ENCODE measurements at places on chromosomes 2 and 18.

DNA sequence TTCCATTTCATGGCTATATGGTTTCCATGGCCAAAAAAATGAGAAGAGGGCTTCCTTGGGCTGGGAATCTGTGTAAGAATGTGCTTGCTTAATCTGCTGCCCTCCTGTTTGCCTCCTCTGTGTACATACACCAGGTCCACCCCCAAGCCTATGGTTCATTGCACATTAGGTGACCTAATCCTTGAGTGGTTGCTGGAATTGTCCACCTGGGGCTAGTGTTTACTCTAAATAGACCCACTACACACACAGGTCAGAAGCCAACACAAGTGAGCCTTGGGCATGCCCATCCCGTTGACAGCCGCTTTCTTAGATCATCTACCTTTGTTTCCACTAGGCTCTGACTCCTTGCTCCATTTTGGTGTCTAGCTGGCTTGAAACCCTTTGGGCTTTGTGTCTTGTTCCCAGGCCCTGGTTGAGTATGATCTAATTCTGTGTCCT lies 59.2 kb upstream of the ATL2 start:
- no peak for DNase-seq

- no peak for DNase-seq
Observed at GRCh38 chr2:43896906-43897305, 58.1 kb downstream of the ABCG8 start.

GRCh38 chr2:105581555-105581944 lies 163.2 kb upstream of the NCK2 start:
- DNase-seq = no peak

GRCh38 chr2:54161660-54162424 lies 46.4 kb downstream of the ACYP2 start:
- no peak for DNase-seq

- no peak for DNase-seq
Observed at GRCh38 chr2:31197669-31198068, 19.6 kb downstream of the CAPN14 start.

GRCh38 chr2:8125741-8126711 lies 555.8 kb upstream of the ID2 start:
- no peak for DNase-seq

DNA sequence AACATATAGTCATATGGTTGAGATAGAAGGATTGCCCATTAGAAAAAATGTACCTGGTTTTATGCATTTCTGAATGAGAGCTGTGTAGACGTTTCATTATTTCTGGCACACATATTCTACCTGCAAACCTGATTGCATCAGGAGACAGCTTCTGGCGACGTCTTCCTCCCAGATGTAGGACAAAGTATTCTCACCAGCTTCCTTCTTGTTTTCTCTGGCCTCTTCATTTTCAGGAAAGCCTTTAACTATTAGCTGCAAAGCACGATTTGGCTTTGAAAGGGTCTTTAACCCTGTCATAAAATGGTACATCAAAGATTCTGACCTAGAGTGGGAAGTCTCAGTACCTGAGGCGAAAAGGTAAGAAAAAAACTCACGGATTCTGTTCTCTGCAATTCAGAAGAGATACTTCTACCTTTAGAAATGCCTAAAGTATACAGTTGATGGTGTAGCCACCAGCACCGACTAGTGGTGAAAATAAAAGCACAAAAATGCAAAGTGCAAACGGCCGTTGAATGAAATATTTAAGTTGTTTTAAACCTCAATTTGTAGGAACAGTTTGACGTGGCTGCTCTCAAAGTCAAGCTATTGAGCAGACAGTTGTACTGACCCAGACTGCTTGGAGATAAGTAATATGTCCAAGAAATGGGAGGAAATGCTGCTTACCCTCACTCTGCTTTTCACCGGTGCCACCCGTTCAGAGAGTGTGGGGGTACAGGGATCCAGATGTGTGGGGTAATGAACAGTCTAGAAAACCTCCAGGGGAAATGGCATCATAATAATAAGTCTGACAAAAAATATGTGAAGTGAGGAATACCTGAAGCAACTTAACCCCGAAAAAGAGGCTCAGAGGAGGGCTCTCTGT lies 20.2 kb downstream of the IL18RAP start:
- DNase-seq = peak; percentile 12

GRCh38 chr18:31233621-31234275 lies 71.1 kb upstream of the DSC1 start:
- DNase-seq = no peak

DNA sequence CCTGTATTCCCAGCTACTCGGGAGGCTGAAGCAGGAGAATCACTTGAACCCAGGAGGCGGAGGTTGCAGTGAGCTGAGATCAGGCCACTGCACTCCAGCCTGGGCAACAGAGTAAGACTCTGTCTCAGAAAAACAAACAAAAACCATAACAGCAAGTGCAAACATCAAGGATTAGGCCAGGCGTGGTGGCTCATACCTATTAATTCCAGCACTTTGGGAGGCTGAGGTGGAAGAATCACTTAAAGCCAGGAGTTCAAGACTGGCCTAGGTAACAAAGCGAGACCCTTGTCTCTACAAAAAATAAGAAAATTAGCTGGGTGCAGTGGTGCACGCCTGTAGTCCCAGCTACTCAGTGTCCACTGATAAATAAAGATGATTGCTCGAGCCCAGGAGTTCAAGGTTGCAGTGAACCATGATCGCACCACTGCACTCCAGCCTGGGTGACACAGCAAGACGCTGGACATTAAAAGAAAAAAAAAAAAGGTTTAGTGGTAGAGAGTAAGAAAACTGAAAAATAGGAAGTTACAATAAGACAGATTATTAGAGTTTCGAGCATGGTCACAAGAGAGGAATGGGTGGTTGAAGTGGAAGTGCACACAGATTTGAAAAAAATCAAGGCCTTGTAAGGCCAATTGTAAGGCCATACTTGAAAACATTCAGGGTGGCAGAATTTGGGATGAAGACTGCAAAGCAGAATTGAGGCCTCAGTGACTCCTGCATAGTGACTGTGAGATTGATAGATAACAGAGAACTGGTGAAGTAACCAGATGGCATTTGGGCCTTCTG lies 6.4 kb upstream of the KCMF1 start:
- DNase-seq = no peak

GRCh38 chr18:24187689-24188088 lies 48.8 kb downstream of the CABYR start:
- DNase-seq = no peak

DNA sequence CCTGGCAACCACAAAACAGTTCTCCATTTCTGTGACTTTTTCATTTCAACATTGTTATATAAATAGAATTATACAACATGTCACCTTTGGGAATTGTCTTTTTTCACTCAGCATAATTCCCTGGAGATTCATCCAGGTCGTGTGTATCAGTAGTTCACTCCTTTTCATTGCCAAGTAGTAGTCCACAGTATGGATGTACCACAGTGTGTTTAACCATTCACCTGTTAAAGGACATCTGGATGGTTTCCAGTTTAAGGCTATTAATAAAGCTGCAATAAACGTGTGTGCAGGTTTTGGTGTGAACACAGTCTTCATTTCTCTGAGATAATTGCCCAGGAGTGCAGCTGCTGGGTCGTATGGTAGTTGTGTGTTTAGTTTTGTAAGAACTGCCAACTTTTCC lies 35.7 kb downstream of the COPS7B start:
- DNase-seq = no peak

DNA sequence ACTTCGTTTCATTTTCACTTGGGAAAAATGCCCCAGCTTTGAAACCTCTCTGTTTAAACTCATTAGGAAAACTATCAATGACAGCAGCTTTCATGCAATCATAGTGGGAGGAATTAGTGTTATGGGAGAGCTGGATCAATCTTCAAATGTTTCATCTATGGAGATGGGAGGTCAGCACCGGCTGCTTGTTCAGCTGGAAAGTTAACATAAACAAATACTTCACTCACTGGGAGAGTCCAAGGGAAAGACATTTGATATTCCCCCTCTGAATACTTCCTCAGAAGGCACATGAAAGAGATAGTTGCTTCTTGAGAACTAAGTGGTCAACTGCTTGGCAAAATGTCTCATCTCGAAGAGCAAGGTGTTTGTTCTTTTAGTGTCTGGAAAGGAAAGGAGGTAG lies 7.3 kb downstream of the LYPD1 start:
- DNase-seq = no peak

DNA sequence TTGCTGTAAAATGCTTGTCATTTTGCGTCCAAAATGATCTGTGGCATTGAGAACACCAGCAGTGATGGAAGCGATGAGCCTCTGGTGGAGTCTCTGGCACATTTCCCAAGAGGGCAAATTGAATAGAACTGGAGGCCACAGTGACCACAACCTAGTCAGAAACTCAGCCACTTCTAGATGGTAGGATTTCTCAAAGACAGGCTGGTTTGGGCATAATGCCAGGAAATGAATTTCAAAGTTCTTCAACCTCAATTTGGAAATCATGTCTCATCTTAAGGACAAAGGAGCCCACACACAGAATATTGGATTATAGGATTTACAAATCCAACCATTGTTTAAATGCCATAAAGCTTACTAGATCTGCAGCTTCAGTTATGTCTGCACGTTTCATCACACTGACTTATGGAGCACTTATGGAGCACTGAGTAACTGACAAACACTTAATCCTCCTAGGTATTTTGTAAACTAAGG lies 132.1 kb downstream of the COL6A3 start:
- no peak for DNase-seq

DNA sequence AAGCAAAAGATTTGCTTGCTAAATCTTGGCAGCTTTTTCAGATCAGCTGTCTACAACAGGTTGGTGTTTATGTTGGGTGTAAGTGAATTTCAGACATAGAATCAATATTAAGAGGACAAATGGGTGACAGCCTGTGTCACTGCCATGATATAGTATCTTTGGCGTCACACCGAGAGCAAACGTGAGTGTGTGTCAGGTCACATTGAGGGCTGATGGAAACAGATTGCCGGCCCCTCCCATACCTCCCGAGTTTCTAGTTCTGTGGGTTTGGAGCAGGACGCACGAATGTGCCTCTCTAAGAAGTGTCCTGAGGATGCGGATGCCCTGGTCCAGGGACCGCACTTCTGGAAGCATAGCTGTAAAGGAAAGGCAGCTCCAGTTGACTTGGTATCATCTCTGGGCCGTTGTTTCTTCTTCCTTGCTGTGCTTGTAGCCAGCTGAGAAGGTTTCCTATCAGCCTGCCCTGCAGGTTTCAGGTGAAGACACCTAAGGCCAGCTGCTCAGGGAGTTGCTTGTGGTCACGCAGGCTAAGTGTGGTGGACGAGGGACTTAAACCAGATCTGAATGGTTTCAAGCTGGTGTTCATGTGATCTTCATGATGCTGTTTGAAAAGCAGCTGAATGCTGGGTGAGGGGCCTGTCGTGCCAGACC lies 6.4 kb downstream of the AGAP1 start:
- no peak for DNase-seq

DNA sequence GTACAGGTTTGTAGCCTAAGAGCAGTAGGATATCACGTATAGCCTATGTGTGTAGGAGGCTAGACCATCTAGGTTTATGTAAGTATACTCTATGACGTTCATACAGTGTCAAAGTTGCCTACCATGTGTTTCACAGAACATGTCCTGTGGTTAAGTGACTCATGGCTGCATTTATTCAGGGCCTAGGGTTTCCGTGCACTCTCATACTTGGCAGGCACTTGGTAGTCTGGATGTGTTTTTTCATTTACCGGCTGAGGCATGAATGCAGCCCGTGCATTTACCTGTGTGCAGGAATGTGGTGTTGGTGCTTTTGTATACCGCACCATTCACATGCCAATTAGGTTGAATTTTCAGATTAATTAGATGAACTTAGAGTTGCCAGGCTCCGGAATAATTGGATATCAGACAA lies 43.4 kb downstream of the MYL12B start:
- peak; percentile 98 for DNase-seq

- DNase-seq = no peak
Observed at GRCh38 chr2:169005994-169006393, 25.1 kb downstream of the ABCB11 start.

- no peak for DNase-seq
Observed at GRCh38 chr18:45336448-45336847, 278.8 kb upstream of the SLC14A2 start.

DNA sequence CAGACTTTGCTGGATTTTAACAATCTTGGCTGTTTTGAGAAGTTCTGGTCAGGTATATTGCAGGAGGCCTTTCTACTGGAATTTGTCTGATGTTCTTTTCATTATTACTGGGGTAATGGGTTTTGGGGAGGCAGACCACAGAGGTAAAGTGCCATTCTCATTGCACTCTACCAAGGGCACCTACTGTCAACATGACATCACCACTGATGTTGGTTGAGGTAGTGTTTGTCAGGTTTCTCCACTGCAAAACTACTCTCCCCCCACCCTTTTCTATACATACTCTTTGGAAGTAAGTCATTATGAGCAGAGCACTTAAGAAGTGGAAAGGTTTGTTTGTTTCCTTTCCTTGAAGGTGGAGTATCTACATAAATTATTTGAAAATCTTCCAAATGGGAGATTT lies 27.0 kb downstream of the PRKD3 start:
- no peak for DNase-seq

DNA sequence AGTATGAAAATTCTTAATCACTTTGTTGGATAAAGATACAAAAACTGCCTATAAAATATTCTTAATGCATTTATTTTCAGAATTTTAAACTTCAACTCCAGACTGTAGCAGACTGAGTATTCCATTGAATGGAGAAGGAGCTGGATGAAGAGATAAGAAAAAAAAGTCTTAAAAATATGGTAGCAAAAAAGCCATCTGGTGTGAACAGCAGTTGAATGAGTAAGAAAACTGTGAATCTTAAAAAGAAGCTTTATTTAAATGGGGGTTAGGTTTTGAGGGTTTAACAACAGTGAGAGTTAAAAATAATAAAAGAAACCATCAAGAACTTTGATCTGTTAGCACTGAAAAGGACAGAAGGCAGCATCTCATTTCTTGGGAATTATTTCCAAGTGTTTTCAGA lies 91.5 kb downstream of the KCNH7 start:
- DNase-seq = no peak

GRCh38 chr2:213189001-213189899 lies 37.8 kb upstream of the IKZF2 start:
- DNase-seq = no peak

DNA sequence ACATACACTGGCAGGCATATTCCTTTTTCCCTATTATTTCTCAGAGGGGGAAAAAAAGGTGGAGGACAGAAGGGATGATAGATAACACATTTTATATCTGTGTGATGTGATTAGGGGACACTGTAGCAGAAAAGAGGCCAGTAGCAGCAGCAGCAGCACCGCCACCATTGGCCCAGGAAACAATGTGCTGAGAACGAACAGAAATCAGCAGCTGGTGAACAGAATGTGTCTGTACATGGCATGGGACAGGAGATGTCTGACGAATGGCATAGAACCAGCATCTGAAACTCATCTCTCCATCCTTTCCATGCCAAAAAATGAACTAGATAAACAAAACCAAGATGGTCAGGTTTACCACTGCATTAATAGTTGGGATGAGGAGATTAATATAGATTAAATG lies 936.1 kb upstream of the ACVR2A start:
- no peak for DNase-seq

GRCh38 chr2:71702071-71702970 lies 249.0 kb downstream of the DYSF start:
- DNase-seq = no peak

All from RWPE1 (cell line).